AG10803 (cell line): ENCODE measurements at places on chromosomes 1 and 21.

DNA sequence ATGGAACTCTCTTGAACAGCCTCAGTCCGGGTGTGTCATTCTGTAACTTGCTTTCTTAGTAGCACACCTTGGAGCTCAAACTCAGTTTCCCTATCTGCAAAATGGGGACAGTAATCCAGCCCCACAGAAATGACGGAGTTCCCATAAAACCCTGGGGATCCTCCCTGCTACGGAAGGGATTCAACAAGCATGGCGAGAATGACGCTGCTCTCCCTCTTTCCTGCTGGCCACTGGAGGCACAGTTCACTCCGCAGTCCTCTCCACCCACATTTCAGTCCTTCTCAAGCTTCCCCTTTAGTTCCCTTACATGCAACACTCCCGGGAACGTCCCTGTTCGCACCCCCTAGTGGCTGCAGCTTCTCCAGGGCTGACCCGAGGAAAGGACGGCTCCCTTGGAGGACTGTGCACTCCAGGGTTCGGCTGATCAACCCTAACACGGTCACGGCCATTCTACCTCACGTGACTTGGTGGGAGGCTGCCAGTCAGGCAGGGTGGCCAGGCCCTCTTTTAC, 20.6 kb downstream of the RUNX3 start:
- peak; percentile 49 for DNase-seq

GRCh38 chr1:153578936-153579335, 13.3 kb upstream of the S100A2 start:
- no peak for DNase-seq

- no peak for DNase-seq
These were observed 4.8 kb upstream of the COA6 start for GRCh38 chr1:234368320-234369032.

- DNase-seq: no peak
These were observed 62.5 kb downstream of the RNF220 start for GRCh38 chr1:44467566-44467965.

GRCh38 chr21:39173716-39174680, 9.3 kb downstream of the PSMG1 start:
- no peak for DNase-seq

GRCh38 chr1:212109728-212110127, 74.2 kb downstream of the DTL start:
- no peak for DNase-seq

- no peak for DNase-seq
These were observed 165.4 kb downstream of the MRPL39 start for GRCh38 chr21:25441835-25442234.

GRCh38 chr1:17721444-17721843, 33.7 kb upstream of the ACTL8 start:
- no peak for DNase-seq

DNA sequence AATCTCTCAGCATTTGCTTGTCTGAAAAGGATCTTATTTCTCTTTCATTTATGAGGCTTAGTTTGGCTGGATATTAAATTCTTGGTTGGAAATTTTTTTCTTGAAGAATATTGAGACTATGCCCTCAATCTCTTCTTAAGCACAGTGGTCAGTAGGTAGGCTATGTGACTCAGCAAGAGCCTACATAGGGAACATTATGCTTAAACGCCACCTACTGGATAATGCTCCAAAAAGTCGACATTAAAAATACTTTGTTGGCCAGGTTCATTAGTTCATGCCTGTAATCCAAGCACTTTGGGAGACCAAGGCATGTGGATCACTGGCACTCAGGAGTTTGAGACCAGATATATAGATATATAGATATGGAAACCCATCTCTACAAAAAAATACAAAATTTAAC, 678.0 kb upstream of the USP24 start:
- DNase-seq: peak; percentile 28

GRCh38 chr1:94634977-94635416, 93.4 kb upstream of the F3 start:
- no peak for DNase-seq
